ENCODE measurements at places on chromosomes 3 and 15.

DNA sequence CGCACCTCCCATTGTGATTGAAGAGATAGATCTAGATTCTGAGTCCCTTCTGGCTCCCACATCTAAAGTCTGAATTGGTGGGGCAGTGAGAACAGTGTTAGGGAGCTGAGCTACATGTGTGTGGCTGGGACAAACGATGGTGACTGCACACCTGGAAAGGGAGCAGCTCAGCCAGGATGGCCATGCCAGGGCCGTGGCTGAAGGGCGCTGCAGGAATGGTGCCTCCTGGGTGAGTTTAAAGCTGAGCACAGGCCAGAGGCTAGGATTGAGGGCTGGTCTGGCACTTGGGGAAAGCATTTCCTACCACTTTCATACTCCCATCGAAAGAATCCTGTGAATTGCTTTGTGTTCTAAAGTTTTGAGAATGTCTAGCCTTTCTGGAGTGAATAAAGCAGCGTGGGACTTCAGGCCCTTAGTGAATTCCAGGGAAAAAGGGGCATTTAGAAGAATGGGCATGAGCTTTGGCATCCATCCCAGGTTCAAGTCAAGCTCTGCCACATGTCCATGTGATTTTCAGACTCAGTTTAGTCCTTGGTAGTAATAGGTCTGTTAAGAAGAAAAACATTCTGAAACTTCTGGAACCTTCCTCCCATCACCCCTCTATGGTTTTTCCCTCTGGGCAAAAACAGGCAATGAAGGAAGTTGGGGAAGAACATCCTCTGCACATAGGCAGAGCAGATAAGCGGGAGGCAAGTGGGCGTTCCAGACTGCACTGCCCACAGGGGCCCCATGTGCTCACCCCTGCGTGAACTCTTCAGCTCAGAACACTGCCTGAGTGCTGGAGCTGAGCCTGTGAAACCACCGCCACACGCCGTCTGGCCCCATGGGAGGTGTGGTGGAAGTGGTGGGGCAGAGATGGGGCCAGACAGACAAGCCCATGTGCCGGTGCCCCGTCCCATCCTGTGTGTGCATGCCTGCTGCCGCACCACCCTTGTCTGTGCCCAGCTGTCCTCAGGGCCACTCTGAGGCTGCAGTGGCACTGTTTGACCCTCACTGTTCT is 12.9 kb upstream of the CPNE9 start:
- DNase-seq = no peak

- DNase-seq = no peak
Measured at GRCh38 chr3:156742401-156742800, 68.0 kb downstream of the TIPARP start.

GRCh38 chr3:114850898-114851297 is 296.2 kb downstream of the ZBTB20 start:
- no peak for DNase-seq

- DNase-seq = peak; percentile 100
Measured at GRCh38 chr3:36993326-36994283, at the start of gene MLH1. MLH1 (plus strand) TSS chr3:36993518; CDS start chr3:36993548, 30 bp downstream.

DNA sequence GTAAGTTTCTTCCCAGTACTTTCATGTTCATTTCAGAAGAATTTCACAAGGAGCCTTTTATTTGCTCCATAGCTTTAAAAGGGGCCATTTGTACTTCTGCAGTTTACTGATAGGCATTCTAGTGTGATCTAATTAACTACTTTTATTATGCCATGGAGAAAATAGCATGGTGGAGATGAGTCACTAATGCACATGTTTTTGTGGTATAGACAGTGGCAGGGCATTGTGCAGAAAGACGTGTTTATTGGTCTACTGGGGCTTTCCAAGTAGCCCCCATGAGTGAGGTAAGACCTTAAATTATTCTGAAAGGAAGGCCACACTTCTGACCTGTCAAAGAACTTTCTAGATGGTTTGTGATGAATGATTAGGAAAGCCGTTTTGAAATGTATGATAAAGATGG is 810.0 kb upstream of the NR2F2 start:
- no peak for DNase-seq

- no peak for DNase-seq
Measured at GRCh38 chr3:3259181-3259580, 79.7 kb upstream of the CRBN start.

DNA sequence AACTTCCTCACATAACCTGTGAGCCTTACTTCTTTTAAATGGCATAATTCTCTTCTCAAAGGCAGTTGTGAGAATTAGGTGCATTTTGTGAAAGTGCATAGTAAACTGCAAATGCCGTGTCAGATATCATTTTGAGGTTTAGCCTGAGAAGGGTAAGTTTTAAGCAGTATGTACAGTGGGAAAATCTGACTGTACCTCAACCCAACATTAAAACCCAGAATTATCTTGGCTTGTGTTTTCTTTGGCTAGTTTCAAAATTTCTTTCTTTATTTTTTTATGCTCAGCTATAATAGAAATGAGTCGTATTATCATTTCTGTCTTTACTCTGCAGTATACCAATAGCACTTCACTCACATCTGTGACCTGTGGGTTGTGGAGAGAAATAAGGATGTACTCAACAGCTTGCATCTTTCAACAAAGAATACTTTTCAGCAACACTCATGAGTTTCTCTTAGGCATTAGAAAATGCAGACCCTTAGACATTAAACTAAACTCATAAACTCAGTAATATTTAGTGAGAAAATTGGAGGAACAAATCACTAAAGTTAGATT is 65.7 kb downstream of the RASA2 start:
- no peak for DNase-seq

DNA sequence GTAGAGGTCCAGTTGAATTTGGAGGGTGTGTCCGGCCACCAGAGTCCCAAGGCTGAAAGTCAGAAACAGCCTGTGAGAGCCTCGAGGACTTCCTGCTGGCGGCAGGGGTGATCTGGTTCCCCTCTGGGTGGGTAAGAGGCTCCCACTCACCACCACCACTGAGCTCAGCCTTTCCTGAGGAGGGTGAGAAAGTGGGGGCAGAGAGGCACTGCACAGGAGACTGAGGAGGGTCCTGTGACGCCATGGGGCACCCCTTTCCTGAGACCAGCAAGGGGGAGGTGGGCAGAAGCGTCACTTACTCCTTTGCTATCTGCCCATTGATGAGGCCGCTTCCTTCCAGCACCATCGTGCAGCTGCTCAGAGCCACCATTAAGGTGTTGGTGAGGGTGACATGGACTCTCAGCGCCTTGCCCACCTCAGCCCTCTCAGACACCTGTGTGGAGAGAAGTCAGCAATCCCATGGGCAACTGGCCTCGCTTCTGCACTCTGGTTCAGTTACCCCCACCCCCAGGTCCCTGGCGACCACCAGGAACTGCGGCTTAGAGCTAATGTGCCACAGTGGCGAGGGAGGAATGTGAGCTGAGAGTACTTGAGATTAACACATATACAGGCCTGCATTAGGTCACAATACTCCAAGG is 10.0 kb upstream of the TGM5 start:
- no peak for DNase-seq

GRCh38 chr3:184663756-184664155 is 48.1 kb downstream of the MAGEF1 start:
- DNase-seq = no peak

DNA sequence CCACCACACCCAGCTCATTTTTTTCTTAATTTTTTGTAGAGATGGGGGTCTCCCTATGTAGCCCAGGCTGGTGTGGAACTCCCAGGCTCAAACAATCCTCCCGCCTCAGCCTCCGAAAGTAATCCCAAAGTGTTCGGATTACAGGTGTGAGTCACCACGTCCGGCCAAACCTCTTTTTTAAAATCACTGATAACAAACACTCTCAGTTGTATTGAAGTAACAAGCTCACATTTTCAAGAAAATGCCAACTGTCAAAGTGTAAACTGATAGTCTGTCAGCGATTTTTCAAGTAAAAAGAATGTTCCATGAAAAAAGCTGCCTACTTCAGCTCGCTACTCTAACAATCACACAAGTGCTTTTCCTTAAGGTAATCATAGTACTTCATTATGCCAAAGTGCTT is 33.4 kb downstream of the UBXN7 start:
- DNase-seq = no peak

GRCh38 chr3:177529716-177530335 is 332.5 kb upstream of the TBL1XR1 start:
- DNase-seq = no peak

- DNase-seq = no peak
Measured at GRCh38 chr3:24763393-24763792, 268.7 kb upstream of the THRB start.
